HT-29 (cell line): ENCODE measurements at places on chromosomes 1 and 21. TPM values are rescaled to one million over a fixed set of nuclear protein-coding genes. Genes with fewer than 3 reads are reported as not detected.

- no peak for DNase-seq
Observed at GRCh38 chr1:164928232-164928812, 369.3 kb downstream of the PBX1 start.

GRCh38 chr1:152623203-152623844 is 421 bp upstream of the LCE3A start:
- DNase-seq, result no peak

TMEM61 gene
- 3.0 and 4.8 TPM in 2 replicates for total RNA-seq

DNA sequence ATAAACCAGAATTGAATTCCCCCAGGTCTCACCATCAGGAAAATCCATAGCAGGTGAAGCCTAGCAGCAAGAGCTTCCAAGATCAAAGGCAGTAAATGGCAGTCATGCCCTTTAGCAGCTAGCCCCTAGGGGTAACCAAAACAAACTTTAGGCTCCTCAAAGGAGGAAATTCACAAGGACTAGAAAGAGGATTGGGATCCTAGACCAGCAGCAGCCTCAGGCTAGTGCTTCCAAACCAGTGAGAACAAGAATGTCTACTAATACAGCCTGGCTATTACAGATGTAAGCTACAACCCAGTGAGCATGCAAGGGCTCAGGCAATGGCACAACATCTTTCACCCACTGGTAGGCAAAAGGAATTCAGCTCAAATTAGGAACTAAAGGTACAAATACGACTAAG is 11.1 kb upstream of the RIMKLA start:
- no peak for DNase-seq

- DNase-seq, result no peak
Observed at GRCh38 chr1:63325279-63325985, 3.1 kb downstream of the FOXD3 start.

DNA sequence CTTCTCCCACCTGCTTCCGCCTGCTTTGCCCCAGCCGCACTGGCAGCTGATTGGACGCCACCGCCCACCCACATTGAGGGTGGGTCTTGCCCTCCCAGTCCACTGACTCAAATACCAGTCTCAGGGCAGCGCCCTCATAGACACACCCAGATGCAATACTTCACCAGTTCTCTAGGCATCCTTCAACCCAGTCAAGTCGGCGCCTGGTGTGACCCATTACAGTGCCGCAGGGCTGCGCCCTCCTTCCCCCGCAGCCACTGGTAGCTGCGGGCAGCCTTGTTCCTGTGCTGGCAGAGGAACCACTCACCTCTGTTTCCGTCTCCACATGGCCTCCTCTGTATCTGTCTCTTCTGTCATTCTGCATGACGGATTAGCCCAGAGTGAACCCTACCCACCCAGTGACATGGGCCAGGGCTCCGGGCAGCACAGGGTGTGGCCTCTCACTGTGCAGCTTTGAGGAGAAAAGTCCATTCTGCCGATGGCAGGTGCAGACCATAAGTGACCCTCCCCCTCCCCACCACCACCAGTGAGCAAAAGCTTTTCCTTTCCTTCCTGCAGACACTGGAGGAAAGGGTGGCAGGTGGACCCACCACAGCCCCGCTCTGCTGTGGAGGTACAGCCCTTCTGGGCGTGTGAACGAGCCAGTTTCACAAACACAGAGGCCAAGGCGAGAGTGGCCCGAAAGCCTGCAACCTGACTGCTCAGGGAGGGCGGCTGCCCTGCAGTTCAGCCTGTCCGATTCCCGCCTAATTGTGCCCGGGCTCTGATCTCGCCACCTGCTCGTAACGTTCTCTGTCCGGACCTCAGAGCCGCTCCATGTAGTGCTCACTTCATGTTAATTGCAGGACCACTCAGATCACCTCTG is 57.1 kb downstream of the FAAP20 start:
- DNase-seq, result peak; percentile 58

GCSAML gene
- not detected in 2 replicates for total RNA-seq

OR2L3 gene
- total RNA-seq, result not detected in 2 replicates

VHLL gene
- total RNA-seq, result not detected in 2 replicates

CRYAA gene
- not detected in 2 replicates for total RNA-seq

DNA sequence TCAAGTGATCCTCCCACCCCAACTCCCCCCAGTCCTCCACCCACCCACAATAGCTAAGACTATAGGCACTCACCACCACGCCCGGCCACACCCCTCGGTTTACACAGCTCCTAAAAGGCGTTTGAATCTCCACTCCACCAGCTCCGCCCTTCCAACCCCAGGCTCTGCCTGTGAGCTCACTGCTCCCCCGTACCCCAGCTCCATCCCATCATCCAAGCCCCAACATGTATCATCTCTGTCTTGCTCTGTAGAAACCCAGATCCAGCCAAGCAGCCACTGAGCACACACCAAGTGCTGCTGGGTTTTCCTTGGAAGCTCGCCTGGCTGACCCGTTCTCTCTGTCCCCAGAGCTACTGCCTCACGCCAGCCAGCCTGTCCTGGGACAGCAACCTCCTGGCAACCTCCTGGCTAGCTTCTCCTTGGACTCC is 12.0 kb upstream of the S100A2 start:
- no peak for DNase-seq

ASAP3 gene
- 3.1 and 4.3 TPM in 2 replicates for total RNA-seq

DNA sequence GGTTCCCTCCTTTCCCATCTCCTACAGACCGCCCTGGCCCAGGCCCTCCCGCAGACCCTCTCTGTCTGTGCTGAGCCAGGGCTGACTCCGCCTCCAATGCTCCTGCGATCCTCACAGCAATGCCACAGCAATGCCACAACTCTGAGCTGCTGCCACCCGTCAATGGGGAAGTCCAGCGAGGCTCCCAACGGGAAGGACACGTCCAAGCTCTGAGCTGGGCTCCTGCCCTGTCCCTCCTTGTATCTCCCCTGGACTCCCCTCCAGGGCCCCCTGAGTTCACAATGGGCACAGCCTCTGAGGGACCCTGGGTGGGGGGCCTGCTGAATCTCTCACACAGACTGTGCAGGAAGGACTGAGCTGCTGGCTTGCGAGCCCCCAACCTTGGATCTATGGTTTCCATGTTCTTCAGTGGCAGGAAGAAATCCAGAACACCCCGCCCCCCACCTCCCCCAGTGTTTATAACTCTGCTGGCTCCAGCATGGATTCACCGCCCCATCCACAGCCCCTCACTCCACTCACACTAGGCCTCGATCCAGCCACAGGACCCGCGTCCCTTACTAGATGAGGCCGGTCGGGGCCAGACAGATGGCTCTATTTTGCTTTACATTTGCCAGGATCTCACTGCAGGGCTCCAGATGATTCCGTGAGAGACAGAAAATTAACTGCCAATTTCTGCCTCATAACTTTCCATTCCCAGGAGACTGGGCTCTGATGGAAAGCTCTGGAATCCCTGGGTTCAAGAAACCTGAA is 338.0 kb downstream of the MATN1 start:
- DNase-seq, result no peak

ST6GALNAC3 gene
- total RNA-seq, result not detected in 2 replicates

LDLRAD1 gene
- not detected in 2 replicates for total RNA-seq

DNA sequence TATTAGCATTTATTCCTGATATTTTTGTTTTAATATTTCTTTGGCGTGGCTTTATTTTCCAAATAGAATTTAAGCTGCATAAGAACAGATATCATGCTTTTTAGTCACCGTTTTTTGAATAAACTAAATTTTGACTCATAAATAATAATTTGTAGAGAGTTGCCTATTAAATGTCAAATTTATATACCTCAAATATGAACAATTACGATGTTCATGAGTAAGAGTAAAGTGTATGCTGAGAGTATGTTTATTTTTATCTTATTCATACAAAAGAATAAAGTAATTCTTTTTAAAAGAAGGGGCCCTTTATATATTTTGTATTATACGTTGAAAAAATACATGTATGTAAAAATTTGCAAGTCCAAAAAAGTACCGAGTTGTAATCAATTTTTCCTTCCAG is 126.5 kb upstream of the NRIP1 start:
- DNase-seq, result no peak

DNA sequence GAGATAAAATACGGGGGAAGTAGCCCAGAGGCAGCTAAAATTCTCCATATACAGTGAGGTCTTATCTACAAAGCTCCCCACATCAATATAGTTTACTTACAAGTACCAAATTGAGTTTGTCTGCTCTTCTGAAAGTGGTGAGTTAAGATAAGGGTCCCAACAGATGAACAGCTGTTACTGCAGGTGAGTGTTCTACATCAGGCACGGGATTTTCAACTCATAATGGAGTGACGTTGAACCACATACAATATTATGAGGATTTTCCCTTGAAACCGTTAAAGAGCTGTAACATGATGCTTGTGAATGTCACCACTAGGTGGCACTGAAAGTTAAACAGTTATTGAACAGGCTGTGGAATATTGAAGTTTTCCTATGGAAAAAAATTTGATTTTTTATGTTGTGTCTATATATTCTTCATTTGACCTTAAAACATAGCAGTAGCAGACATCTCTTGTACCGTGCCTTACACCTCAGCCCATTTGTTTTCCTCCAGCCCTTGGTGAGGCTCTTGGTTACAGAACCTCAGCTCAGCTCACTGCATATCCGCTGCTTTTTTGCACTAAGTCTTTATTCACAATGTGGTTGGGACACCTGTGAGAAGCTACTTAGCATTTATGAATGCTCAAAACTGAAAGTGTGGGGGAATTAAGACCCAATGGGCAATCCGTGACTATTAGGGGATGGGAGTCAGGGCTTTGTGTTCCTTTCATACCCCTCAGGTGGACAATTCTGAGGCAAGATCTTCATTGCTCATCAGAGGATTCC is 23.2 kb downstream of the CD1D start:
- DNase-seq, result peak; percentile 70

- DNase-seq, result no peak
Observed at GRCh38 chr1:88979749-88980116, 12.7 kb downstream of the KYAT3 start.

DNA sequence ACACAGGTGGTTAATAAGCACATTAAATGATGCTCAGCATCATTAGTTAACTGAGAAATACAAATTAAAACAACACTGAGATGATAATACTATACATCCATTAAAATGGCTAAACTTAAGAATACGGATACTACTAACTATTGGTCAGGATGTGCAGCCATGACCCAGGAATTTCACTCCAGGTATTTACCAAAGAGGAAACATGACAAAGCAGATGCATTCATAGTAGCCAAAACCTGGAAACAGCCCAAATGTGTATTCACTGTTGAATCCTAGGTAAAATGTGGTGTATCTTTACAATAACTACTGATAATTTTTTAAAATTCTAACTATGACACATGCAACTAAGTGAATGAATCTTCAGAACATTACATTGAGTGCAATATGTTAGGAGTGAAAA is 73.0 kb downstream of the PTPRC start:
- DNase-seq, result no peak

DNA sequence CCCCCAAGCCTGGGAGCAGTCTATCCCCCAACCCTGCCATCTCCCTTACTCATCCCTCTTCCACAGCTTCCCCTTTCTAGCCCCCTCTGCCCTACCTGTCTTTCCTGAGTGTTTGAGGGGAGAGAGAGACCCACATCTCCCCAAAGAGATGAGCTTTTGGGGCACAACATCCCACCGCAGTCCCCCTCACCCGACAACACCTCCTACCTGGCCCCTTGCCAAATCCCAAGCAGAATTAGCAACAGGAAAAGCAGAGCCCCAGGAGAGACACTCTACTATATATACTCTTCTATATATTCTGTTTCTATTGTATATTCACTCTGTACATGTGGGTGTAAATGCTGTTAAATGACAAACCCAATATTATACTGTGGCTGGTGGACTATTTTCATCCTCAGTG is 9.9 kb upstream of the KCNC4 start:
- DNase-seq, result no peak

- DNase-seq, result no peak
Observed at GRCh38 chr1:155513300-155513916, 49.2 kb downstream of the ASH1L start.

DNA sequence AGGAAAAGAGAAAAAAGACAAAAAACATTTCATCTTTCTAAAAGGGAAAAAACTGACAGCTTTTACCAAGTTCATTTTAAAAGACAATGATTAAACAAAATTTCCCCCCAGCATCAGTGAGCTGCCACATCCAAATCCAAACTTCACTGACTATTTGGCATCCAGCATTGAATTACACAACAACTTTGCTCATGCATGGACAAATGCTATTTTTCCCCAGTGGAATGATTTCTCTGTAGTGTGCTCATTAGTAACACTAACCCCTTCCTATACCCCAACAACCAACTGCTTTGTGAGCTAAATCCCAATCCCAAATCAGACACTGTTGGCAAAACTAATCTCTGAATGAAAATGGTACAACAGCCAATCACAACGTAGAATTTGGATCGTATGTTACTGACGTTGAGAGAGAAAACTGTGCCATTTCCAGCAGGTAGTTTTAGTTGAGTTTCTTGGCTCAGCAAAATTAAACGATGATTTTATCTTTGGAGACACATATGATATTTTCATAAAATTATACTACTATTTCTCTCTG is 37.9 kb downstream of the PIK3R3 start:
- no peak for DNase-seq

GRCh38 chr1:55329091-55329490 is 113.9 kb upstream of the USP24 start:
- no peak for DNase-seq

DNA sequence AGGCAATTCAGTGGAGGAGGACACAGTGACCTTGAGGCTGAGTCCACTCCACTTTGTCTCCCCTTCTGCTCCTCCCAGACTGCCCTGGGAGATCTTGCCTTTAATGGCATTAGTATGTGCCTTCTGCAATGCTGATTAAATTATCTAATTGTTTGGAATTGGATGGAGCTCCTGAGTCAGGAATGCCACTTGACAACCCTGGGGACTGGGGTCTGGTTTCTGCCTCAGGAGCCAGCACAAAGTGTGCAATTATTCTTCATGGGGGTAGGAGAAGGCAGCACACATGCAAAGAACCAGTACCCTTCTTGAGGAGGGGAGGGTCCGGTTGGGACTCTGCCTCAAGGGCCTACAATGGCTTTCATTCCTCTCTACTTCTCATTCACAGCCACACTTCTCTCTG is 11.9 kb upstream of the PLXNA2 start:
- DNase-seq, result no peak

GRCh38 chr1:109619576-109620400 is at the start of the genes AMPD2 and GNAT2:
AMPD2 (plus strand) TSS chr1:109619837; CDS start chr1:109621176, 1,339 bp downstream.
GNAT2 (minus strand) TSS chr1:109619616; CDS start chr1:109612870, 6,746 bp downstream.
- peak; percentile 63 for DNase-seq

- DNase-seq, result no peak
Observed at GRCh38 chr1:15045123-15045522, 108.4 kb upstream of the TMEM51 start.

- DNase-seq, result no peak
Observed at GRCh38 chr1:63255153-63255552, 67.2 kb upstream of the FOXD3 start.

DPM3 gene
- 86.2 and 100 TPM in 2 replicates for total RNA-seq

DNA sequence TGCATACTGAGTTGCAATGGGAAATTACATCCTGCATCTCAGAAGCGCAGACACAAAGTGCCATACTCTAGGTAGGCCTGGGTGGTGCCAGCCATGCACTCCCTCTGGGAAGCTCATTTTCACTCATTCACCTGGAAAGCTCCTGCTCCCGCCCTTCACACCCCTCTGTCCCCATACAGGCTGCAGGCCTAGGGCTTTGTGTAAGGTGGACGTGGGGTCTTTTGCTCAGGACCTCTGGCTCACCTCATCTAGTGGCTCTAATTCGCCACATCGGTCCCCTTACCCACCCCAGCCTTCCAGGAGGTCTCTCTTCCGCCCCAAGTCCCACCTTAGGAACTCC is 751 bp downstream of the MRPS15 start:
- DNase-seq, result peak; percentile 41

GRCh38 chr1:158864595-158864994 is 33.4 kb downstream of the MNDA start:
- DNase-seq, result no peak

GRCh38 chr1:75202751-75203150 is 68.6 kb downstream of the LHX8 start:
- DNase-seq, result no peak
